ENCODE measurements at places on chromosomes 6 and 20. TPM values are rescaled to one million over a fixed set of nuclear protein-coding genes. Genes with fewer than 3 reads are reported as not detected.

DNA sequence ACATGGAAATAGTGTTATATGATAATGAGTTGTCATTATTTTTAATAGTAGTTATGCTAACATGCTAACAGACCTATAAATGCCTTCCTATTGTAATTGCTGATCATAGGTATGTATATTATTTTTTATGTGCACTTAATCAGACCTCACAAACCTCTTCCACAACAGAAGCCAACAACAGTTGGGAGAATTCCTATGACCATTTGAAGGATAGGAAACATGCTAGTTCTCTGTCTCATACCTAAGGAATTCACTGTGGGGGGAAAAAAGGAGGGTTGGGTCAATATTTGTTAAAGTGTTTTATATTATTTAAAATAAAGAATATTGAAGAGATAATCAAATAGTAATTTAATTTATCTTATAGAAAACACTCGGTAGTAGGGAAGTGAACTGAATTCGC, 990.9 kb downstream of the EPHA7 start:
- no peak for DNase-seq

- peak; percentile 42 for DNase-seq
These were observed 3.4 kb upstream of the BHLHE23 start for GRCh38 chr20:63009988-63010769.

WASF1 gene
- 2.3 TPM for total RNA-seq

GRCh38 chr20:62977613-62978560, 25.4 kb downstream of the SLC17A9 start:
- DNase-seq: peak; percentile 32

DNA sequence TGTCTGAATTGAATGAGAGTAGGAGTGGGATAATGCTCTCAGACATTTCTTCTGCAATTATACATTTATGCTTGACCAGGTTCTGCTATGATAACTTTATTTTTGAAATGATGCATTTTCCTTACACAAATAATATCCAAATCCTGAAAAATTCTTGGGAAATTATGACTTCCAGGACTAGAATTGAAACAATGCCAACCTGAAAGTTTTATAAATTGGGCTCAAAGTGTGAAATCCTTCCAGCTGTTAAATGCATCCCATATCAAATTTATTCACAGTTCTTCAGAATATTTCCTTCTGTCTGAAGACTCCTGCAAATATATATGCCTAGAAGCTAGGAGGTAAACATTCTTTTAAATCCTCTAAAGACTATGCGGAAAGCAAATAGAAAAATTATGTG, 155.7 kb upstream of the EYA4 start:
- no peak for DNase-seq

DNA sequence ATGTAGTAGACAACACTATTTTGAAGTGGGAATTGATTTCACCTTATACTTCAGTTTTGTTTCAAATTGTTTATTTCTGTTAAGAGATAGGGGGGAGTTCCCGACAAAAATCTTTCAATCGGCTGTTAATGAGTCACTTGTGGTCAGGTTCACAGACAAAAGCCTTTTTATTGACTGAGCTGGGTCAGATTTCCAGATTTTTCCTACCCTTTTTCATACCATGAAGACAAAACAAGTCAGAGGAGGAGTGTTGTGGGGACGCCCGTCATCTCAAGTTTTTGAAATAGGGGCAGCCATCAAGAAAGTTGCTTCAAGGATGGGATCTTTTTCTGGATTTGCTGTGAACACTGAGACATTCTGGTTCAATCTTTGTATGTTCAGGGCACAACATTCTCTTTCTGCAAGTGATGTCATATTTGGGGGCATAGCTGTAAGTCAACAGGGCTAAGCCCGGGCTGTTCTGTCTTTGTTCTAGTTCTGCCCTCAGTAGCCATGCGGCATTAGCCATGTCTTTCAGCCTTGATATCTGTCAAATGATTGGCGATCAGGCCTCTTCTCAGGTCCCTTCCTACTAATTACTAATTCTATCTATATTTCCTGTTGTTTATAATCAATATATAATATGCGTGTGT, 496.0 kb upstream of the MARCKS start:
- no peak for DNase-seq

RAMACL gene
- total RNA-seq: 0.29 TPM
